Mucosa of gallbladder (tissue), 1 donor: ENCODE measurements at places on chromosomes 12 and 14.

DNA sequence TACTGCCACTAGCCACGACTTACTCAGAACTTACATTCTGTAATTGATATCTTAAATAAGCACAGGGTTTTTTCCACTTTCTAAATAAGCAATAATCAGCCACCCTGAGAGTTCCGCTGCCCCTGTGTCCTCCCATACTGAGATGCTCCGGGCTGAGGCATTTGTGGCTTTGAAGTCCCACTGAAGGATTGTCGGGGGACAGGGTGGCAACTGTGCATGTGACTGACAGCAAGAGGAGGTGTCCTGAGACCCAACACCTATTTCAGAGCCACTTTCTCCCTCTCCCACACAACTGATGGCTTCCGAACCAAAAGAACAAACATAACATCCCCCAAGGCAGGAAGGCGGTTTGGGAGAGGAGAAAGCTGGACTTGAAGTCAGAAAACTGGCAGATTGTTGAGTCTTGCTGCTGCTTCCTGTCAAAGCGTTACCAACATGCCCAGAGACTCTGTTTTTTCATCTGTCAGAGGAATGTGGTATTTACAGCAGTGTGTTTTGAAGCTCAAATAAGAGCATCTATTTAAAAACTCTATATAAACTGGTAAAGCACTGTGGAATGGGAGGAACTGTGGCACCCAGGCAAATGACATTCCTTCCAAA is 157.9 kb upstream of the FKBP4 start:
- DNase-seq = no peak

GRCh38 chr12:31887109-31887811 is 72.0 kb upstream of the RESF1 start:
- no peak for DNase-seq

DNA sequence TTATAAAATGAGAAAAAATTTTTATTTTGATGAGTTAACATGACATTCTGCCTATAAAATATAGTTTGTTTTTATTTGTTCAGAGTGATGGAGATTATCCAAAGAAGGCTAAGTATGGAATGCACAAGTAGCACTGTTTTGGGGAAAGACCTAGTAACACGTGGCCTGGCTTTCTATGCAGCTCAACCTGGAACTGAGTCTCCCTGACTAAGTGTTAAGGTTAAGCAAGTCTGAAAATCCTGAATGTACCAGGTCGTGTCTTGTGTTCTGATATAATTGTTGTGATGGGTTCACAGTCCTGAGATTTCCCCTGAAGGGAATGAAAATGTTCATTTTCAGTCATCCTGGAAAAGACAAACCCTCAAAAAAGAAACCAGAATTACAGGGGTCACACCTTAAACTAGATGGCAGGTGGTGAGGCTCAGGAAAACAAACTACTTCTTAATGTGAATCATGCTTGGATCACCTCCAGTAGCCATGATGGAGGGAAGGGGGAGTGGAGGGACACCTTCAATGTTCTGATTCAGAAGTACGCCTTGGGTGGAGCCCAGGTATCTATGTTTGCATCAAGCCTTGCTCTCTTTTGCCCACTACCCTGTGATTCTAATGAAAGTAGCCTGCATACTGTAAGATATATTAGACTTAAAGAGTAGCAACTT is 236.8 kb downstream of the ALX1 start:
- DNase-seq = no peak

DNA sequence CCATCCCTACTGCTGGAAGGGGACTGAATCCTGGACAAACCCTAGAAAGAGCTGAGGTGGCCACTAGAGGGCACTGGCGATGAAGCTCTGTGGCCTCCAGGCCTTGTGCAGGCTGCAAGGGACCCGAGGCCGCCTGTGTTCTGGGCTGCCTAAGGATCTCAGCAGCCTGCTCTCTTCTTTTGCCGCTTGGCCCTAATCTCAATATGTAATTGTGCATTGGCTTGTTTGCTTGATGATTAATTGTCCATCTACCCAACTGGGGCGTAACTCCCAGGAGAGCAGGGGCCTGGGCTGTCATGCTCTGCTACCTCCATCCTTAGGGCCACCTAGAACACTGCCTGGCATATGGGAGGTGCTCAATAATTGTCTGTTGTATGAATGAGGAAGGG is 73.8 kb downstream of the SYNE3 start:
- peak; percentile 85 for DNase-seq

GRCh38 chr12:68958322-68958721 is 25.4 kb upstream of the CPM start:
- DNase-seq = no peak

DNA sequence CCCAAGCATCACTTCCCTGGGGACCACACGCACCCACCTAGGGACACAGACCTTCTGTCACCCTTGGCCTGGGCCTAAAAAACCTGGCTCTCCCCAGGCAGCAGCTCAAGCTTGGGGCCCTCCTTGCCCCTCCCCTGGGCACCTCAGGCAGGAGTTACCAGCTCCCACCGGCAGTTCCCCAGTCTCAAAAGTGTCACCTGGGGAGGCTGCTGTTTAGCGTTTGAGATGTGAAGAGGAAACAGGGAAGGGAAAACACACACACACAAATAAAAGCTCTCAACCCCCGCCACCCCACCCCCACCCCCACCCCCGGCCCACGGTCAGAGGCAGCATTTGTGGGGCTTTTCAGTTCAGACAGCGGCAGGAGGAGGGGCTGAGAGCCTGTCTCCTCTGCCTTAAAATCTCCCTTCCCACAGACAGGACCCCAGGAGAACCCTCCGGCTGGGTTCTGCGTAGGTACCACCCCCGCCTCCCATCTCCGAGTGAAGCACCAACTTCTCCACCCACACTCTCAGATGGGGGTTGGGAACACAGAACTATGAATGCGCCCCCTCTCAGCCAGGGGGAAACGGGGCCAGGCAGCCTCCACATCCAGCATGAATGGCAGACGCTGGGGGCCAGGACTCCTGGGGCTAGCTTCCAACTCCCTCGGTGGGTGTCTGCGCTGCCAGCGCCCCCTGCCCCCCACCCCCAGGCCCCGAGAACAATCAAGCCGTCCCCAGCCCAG is 3.0 kb downstream of the NCOR2 start:
- DNase-seq = no peak

- no peak for DNase-seq
Measured at GRCh38 chr12:1800401-1801302, 19.7 kb upstream of the LRTM2 start.

GRCh38 chr14:90850487-90850886 is 34.3 kb upstream of the TTC7B start:
- no peak for DNase-seq

GRCh38 chr12:12715459-12716150 is 1.6 kb upstream of the CDKN1B start:
- DNase-seq = no peak

DNA sequence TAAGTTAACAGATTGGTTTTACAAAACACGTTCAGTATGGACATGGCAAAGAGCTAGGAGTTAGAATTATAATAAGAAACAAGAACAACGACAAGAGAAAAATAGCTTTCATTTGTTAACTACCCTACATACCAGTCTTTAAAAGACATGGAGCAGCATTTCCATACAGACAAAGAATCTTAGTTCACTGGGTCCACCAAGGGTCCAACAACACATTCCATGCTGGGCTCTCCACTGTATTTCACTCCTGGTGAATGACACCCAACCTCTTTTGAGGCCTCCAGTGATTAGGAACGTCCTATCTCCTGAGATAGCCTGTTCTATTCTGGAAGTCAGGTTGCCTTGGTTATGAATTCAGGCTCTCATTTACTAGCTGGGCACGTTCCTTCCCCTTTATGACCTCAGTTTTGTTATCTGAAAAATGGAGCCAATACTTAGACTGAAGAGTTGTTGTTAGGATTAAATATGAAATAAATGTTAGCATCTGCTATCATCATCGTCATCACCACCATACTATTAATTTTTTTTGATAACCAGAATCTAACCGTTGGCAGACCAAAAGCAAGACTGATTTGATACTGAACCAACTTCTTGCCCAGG is 37.7 kb downstream of the C12orf75 start:
- no peak for DNase-seq

- DNase-seq = no peak
Measured at GRCh38 chr12:43015090-43015737, 425.7 kb upstream of the PRICKLE1 start.

DNA sequence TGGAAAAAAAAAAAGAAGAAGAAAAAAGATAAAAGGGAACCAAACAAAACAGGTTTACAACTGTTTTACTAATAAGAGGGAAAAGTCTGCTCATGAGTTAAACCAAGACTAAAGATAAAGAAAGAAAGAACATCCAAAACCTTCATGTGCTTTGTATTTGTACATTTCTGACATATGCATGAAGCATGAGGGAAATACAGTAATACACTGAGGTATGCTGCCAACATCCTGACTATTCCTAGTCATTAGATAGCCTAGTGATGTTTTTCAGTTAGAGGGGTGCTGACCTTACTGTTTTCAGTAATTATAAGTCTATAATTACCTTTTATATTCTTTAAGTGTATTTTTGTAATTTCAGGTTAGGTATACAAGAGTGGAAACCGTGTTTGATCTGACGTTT is 793.3 kb downstream of the DIO2 start:
- no peak for DNase-seq

DNA sequence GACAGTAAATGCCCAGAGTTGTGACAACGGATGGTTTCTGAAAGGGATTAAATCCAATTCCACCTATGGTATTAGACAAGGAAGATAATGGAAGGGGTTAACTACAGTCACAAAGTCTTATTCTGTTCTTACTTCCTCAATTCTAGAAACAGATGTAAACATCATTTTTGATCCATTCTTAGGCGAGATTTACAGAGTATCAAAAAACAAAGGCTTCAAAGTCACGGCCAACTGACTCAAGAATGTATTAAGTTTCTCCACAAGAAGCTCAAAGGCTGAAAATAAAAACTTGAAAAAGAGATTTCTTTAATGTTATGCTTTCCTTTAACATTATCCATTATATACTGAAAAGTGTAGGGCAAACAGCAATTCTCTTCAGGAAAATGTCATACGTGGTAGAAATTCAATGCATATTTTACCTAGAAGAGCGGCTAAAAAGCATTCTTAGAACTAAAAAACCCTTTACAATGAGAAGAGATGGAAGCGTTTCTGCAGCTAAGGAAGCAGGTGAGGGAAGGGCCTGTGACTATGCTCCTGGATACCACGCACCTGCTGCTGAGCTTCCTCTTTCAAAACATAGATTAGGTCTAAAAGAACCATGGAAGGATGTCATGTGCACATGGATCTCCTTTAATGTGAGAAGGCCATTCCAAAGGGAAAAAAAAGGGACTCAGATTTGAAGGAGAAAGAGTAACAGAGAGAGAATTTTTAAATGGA is 185.8 kb downstream of the STXBP6 start:
- no peak for DNase-seq

GRCh38 chr12:123529686-123530085 is 3.8 kb downstream of the RILPL1 start:
- no peak for DNase-seq

- DNase-seq = no peak
Measured at GRCh38 chr12:19841451-19841850, 402.2 kb downstream of the AEBP2 start.

DNA sequence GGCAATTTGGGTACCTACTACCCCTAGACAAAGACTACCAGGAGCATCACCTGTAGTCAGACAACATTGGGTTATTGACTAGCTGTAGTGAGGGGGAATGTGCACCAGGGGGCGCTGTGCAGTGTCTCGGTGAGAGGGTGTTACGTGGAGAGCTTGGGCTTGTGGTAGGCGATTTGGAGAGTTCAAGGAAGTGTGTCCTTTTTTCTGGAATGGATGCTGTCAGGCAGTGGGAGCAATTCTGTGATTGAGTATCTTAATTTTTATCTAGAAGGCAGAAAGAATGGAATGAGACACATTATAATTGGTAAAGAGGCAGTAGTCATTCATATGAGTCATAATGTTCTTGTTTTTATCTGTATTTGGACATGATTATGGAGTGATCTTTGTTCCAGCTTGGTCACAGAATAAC is 187.7 kb downstream of the GALC start:
- no peak for DNase-seq

GRCh38 chr12:12387501-12387900 is 30.6 kb downstream of the BORCS5 start:
- DNase-seq = no peak

- DNase-seq = no peak
Measured at GRCh38 chr14:76136476-76137110, 15.1 kb upstream of the GPATCH2L start.

DNA sequence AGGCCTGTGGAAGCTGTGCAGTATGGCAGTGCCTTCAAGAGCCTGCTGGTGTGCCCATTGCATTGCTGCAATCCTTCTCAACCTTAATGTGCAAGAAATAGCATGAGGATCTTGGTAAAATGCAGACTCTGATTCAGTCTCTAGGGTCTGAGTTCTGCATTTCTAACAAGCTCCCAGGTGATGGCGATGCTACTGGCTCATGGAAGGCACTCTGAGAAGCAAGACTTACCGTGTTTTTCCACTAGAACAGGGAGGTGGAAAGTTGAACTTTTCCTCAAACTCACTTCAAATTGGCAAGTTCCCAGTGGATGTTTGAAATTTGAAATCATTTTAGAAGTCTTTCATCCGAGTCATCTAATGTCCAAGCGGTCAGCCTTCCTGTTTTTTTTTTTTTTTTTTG is 55.5 kb downstream of the MYRFL start:
- no peak for DNase-seq

GRCh38 chr14:94936401-94936892 is 166.5 kb upstream of the GSC start:
- DNase-seq = peak; percentile 54

DNA sequence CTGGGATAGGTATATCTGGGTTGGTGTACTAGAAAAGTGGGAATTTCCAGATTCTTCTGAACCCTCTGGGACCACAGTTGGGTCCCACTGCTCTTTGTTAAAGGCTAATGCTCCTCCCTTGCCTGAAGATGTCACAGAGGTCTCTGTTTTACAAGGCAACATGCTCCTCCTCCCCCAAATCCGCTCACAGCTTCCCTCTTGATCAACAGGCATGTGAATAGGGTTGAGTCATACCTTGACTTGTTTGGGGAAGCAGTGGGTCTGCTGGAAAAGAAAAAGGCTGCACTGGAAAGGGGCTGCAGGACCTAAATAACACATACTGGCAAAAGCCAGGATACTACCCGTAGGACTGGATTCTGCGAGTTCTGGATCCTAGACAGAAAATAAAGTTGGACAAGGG is 165.4 kb upstream of the TMEM260 start:
- no peak for DNase-seq

- DNase-seq = no peak
Measured at GRCh38 chr14:102424520-102424919, 61.8 kb downstream of the TECPR2 start.

DNA sequence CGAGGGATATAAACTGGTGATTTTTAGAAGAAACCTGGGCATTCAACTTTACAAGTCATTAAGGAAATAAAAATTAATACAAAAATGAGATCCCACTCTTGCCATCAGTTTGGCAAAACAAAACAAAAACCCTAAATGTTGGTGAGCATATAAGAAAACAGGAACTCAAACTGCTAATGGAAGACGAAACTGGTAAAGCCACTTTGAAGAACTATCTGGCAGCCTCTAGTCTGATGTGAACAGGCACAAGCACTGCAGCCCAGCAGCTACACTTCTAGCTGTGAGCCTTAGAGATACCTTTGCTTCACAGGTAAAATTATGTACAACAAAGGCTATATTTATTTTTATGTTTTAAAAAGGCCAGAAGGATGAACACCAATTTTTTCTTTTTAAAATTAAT is 459.6 kb downstream of the ZFP36L1 start:
- no peak for DNase-seq
